Esophagus squamous epithelium (tissue), 5 donors: ENCODE measurements at places on chromosomes 16 and 17.

DNA sequence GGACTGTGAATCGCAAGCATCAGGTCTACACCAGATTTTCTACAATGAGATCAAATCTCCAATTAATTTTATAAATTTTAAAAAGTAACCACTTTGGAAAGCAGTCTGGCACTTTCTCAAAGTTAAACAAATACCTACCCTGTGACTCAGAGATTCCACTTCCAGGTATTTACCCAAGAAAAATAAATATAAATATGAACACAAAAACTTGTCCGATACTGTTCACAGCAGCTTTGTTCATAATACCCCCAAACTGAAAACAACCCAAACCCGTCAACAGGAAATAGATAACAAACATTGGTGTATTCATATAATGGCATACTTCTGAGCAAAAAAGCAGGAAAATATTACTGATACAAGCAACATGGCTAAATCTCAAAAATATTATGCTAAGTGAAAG is 12.1 kb downstream of the ZDHHC7 start:
- no peak for DNase-seq

GRCh38 chr17:1590029-1590746 is 27.6 kb upstream of the PITPNA start:
- DNase-seq: no peak

- DNase-seq: no peak
Observed at GRCh38 chr17:72005332-72006163, 115.3 kb upstream of the SOX9 start.

- DNase-seq: no peak
Observed at GRCh38 chr16:75495076-75495674, at the start of gene CHST6. CHST6 (minus strand) TSS chr16:75495441; CDS start chr16:75479828, 15,613 bp downstream.

GRCh38 chr16:35570946-35571345 is 2111.5 kb downstream of the TP53TG3F start:
- DNase-seq: no peak

GRCh38 chr17:36824678-36825101 is 112.6 kb upstream of the LHX1 start:
- DNase-seq: no peak

DNA sequence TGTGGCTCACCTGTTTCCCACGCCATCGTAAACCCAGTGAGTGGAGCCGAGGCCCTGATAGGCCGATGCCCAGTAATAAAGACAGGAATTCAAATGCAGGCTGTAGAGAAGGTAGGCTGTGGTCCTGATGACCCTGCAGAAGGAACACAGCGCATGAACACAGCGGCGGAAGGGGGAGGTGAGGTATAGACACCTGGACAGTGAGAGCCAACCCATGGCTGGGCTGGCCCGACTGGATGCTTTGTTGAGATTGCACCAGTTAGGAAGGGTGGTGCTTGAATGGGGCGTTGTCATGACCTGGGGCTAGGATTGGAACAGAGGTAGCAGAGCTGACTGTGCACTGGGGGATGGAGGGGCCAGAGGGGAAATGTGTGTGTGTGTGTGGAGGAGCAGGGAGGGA is 59.2 kb downstream of the CNGB1 start:
- no peak for DNase-seq
